ENCODE measurements at places on chromosomes 5 and 9. TPM values are rescaled to one million over a fixed set of nuclear protein-coding genes. Genes with fewer than 3 reads are reported as not detected.

The CCDC152 gene
- 5.6 TPM for polyA plus RNA-seq

The MEF2C gene
- polyA plus RNA-seq: 10.8 TPM

The PIP5KL1 gene
- 0.40 TPM for polyA plus RNA-seq

- DNase-seq: no peak
These were observed 207.1 kb upstream of the TRIM32 start for GRCh38 chr9:116479967-116480366.

- DNase-seq: no peak
These were observed 41.3 kb downstream of the ASS1 start for GRCh38 chr9:130486103-130486502.

DNA sequence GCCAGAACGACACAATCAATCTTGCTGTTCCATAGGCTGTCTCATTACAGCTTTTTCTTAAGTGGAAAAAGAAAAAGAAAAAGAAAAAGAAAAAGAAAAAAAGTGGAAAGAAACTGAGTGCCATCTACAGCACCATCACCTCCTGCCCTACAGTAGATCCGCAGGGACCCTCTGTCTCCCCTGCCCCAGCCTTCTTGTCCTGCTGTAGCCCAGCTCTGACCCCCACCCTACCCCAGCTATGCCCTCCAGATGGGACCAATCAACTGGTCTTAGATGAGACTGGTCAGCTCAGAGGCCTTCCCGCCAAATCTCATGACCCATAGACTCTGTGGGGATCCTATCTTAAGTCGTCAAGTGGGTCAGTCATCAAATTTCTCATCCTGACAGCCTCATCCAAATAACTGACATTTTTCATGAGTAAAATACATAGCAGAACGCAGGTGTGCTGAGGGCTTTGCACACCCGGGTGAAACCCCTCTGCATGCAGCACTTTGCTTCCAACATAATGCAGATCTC, 34.8 kb downstream of the TSPAN17 start:
- DNase-seq: no peak

DNA sequence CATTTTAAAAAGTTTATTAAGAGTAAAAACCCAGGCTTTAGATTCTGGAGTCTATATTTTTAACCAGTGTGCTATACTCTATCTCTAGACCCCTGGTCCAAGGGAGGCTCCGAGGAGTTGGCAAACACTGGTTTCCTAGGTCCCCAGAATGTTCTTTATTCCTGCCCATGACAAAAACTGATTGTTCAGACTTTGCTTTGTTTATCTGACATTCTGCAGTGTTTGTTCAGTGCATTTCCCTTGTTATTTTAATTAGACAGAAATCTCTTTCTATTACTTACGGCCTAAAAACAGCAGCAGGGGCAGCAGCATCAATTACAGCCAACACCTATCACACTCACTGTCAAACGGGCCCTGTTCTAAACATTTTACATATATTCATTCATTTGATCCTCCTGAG, 2011.6 kb upstream of the WWC1 start:
- DNase-seq: no peak

DNA sequence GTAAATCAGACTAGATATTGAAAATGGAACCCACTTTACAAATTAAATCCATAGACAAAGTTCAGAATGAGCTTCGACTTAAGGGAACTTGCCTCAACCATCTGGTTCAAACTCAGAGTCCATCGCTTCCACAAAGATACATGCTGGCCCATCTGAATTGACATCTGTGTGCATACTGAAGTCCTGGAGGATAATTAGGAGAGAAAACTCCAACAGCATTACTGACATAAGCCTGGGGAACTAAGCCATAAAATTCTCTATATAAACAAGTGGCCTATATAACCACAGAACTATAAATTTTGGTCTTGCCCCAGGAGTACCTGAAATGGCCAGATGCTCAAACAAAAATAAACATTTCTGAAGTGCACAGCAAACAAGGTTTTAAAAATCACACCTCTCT, 94.4 kb downstream of the IZUMO3 start:
- DNase-seq: no peak

- DNase-seq: no peak
These were observed 452.1 kb downstream of the EFNA5 start for GRCh38 chr5:107218457-107219193.

- no peak for DNase-seq
These were observed 1226.8 kb upstream of the NUDT12 start for GRCh38 chr5:104789366-104789765.

DNA sequence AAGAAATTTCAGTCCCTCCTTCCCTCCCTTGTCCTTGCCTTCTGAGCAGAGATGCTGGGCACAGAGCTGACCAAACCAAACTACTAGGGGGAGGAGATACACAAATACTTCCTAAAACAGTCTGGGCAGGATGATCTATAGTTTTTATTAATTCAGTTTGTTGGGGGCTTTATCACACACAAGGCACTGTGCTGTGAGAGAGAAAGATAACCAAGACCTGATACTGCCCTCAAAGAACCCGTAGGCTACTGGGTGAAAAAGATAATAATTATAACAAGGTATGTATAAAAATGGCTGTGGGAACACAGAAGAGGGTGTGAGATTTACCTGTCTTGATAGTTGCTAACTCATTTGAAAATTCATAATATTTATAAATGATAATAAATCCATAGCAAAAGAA, 354.7 kb downstream of the NDUFS4 start:
- DNase-seq: no peak

- no peak for DNase-seq
These were observed 13.0 kb upstream of the OXCT1 start for GRCh38 chr5:41883243-41883642.

GRCh38 chr9:8622871-8623270, 823.3 kb upstream of the DMAC1 start:
- no peak for DNase-seq

- no peak for DNase-seq
These were observed 509.4 kb upstream of the CDH18 start for GRCh38 chr5:20497356-20497755.

DNA sequence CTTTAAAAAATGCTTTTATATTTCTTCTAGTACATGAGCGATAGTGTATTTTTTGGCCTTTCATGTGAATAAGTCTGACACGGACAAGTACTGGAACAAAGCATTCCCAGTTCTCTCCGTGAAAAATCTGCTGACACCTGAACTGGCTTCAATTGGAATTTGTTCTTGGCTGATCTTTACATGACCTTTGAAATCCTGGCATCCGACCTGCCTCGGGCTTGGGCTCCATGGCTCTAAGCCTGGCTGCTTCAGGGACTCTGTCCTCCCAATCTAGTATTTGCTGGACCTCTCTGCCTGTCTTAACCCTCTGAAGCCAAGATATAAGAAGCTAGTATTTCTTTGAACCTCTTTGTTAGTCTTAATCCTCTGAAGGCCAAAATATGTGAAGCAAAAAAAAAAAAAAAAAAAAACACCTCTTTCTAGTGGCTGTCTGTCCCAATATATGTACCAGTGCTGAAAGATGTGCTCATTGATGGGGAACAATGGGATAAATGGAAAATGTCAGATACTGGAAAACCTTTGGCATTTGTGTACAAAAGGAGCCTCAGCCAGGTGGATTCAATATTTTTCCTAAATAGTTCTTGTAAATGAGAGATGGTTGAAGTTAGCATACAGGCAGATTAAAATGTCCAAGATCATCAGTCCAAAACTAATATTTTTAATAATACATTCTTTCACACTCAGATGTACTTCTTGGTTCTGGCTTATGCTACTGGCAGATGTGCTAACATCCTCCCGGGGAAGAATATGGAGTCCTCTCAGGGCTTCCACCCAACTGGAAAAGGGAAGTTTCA, 470.6 kb downstream of the TUSC1 start:
- DNase-seq: no peak

GRCh38 chr9:121692606-121693387, 41.4 kb downstream of the DAB2IP start:
- no peak for DNase-seq

DNA sequence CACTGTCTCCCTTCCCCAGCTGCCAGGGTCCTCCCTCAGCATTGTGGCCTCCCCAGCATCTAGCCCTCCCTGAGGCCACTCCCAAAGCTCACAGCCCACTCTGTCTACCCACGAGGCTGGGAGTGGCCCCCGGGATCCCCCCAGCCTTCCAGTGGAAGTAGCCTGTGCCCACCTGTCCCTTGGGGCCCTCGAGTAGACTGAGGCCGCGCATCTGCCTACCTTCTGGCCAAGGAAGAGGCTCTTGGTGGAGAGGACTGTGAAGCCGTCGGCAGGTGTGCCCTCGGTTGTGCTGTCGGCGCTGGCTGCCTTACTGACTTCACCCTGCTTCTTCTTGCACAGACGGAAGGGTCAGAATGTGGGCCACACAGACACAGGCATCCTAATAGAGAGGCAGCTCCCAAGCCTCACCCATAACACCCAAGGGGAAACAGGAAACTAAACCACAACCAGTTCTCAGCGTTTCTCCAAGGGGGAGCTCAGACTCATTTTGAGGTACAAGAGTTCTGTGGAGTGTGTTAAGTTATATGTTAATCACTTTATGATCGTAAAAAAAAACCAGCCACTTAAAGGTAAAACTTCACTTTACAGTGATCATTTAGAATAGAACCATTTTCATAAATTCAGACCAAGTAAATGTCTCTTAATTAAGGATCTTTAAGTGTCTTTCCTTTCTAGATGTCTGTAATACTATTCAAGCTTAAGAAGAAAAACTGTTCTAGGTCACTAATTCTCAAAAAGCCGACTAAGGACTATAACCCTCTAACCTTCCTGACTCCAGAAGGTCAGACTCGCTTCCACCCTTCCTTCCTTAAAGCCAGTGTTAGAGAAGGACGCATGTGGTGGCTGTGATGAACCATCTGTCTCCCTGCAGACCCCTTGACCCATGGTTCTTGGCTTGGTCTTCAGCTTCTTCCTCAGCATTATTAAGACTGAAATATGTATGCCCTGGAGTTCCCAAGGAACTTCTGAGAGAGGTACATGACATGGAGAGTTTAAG, 38.5 kb downstream of the MACROH2A1 start:
- no peak for DNase-seq

DNA sequence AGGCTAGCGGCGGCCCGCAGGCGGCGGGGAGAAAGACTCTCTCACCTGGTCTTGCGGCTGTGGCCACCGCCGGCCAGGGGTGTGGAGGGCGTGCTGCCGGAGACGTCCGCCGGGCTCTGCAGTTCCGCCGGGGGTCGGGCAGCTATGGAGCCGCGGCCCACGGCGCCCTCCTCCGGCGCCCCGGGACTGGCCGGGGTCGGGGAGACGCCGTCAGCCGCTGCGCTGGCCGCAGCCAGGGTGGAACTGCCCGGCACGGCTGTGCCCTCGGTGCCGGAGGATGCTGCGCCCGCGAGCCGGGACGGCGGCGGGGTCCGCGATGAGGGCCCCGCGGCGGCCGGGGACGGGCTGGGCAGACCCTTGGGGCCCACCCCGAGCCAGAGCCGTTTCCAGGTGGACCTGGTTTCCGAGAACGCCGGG, 253 bp downstream of the SLC12A2 start:
- DNase-seq: no peak

GRCh38 chr5:88707216-88707965, 175.6 kb downstream of the MEF2C start:
- DNase-seq: no peak

DNA sequence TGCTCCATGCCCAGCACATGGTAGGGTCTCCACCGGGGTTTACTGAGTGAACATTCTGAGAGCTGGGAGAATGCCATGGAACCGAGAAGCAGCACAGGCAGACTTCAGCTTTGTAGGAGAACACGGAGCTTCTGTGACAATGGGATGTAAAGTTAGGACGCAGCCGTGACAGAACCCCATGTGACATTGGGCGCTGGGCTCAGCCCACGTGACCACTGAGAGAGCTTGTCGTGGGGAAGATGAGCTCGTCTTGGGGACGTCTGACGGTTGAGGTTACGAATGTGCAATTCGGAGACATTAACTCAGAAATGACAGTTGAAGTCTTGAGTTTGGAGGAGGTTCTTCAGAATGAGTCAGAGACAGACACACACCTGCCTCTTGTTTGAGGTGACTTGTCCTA, 13.5 kb downstream of the SDHA start:
- DNase-seq: no peak

DNA sequence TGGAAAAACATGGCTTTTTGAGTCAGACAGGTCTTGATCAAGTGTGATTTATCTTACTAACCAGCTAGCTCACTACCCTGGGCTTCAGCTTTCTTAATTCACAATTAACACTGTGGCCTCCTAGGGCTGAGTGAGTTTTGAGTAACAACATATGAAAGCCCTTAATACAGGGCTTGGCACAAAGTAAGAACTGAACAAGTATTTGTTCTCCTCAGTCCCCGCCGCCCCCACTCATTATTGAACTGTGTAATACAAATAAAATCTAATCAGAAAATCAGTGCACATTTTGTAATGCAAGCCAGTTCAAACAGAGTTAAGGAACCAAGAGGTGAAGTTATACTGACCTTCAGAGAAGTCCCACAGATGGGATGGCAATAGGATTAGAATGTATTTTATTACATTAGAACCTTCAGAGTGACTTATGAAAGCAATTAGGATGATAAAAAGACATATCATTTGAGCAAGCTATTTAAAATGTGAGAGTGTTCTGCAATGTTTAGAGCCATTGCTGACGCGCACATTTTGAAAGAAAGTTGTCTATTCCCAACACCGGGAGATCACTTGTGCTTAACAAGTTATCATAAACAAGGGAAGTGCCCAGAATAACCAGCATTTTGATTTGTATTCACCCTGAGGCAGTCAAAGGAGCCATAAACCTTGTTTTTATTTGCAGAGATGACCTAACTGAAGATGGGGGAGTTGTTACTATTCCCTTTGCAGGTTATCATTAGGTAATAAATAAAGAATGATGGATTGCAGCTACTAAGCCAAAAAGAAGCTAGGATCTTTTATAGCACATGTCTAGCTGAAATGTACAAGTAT, 19.4 kb downstream of the ADAMTS16 start:
- no peak for DNase-seq

- DNase-seq: no peak
These were observed 86.9 kb upstream of the SH3PXD2B start for GRCh38 chr5:172541099-172541772.

DNA sequence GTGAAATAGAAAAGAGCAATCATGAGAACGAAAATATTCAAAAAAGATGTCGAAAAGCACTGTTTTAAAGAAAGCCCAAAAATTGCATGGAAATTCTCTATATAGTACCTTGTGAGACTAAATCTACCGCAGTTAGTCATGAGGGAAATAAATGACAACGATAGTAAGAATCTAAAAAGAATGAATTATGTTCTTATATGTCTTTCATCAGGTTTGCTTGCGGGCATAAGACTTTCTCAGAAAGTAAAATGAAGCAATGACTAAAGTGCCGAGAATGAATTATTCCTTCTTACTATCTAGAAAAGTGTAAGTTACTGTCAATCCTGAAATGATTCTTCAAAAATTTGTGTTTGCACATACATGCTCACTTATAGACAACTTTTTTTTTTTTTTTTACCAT, 26.4 kb downstream of the PTPRD start:
- no peak for DNase-seq

- DNase-seq: peak; percentile 81
These were observed 192.5 kb downstream of the CD180 start for GRCh38 chr5:67003935-67004729.

DNA sequence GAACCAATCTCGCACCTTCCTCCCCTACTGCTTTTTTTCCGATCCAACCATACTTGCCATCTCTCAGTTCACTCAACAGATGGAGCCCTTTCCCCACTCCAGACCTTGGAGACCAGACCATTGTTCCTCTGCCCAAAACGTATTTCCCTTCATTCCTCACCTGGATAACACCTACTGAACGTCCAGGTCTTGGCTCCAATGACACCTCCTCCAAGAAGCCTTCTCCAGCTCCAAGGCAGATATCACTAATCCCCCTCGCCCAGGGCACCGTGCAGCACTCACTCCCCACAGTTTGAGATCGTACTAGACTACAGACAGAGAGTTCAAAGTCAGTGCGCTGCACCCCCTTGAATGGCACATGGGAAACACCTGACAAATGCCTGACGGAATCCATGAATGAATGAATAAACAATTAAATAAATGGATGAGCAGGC, 47.1 kb upstream of the AKNA start:
- no peak for DNase-seq

Data from liver (tissue), 10 donors.